HS-27A (cell line): ENCODE measurements at places on chromosomes 2 and 18.

DNA sequence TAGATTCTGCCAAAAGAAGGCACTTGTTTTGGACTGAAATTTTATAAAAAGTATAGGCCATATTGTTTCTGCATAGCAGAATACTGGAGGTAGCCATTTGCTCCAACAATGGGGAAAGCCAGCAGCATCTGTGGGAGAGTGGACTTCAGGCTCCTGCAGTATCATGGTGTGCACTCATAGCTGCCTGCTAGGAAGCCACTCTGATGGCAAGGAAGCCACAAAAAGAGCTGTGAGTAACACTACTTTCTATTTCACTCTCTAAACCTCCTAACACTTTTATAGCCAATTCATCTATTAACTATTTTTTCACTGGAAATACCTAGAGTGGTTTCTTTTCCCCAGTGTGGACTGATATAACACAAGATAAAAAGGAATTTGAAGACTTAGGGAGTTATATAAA, 144.4 kb upstream of the KCNJ3 start:
- DNase-seq: no peak

- DNase-seq: no peak
Measured at GRCh38 chr2:19435815-19436214, 77.4 kb upstream of the OSR1 start.

DNA sequence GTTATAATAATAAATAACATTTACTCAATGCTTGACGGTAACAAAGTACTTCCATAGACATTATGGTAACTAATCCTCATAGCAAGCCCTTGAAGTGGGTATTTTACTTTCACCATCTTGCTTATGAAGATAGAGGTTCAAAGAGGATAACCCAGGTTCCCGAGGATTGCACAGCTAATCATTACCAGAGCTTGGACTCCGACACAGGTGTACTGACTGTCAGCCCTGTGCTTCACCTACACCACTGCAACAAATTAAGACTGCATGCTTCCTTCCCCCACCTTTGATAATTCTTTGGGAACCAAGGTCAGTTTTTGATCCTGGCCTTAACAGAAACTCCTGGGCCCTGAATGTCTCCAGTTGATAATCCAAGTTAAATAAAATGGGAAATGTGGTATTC, 48.9 kb downstream of the FAM98A start:
- no peak for DNase-seq

- no peak for DNase-seq
Measured at GRCh38 chr2:25867396-25868003, 10.8 kb downstream of the ASXL2 start.

- no peak for DNase-seq
Measured at GRCh38 chr18:74337912-74338309, 22.3 kb downstream of the C18orf63 start.

GRCh38 chr2:112790305-112790704, 6.0 kb upstream of the IL1A start:
- DNase-seq: no peak

GRCh38 chr2:74849228-74849892, 15.4 kb downstream of the HK2 start:
- no peak for DNase-seq

DNA sequence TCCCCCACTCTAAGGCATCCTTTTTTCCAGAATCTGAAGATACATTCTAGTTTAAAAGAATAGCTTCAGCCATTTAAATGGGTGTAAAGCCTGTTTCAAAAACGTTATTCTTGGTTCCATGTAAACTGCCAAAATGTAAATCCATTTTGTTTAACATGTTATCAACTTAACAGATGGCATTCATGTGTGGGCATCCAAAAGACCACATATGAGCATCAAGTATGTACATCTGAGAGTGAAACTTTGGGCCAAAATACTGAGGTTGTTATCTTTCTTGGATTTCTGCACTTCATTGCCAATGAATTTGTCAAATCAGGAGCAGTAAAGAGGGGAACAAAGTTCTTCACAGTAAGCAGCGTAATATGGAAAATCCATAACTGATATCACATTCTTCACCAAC, 395.4 kb downstream of the ZNF804A start:
- no peak for DNase-seq

DNA sequence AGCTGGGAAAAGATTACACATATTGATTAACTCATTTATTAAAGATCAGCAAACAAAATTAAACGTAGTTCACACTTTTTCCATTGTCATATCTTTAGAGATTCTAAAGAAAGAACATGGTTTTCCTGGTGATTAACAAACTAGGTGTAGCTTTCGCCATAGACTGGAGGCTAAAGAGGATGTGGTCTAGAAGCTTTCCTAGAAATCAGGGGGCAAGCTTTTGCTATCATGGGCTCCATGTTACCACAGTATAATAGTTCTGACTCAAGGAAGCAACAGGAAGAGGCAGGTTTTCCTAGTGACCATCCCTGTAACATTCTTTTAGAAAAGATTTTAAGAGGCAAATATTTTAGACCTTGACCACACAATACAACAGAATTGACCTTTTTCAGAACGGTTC, 232.7 kb downstream of the METTL4 start:
- DNase-seq: no peak

DNA sequence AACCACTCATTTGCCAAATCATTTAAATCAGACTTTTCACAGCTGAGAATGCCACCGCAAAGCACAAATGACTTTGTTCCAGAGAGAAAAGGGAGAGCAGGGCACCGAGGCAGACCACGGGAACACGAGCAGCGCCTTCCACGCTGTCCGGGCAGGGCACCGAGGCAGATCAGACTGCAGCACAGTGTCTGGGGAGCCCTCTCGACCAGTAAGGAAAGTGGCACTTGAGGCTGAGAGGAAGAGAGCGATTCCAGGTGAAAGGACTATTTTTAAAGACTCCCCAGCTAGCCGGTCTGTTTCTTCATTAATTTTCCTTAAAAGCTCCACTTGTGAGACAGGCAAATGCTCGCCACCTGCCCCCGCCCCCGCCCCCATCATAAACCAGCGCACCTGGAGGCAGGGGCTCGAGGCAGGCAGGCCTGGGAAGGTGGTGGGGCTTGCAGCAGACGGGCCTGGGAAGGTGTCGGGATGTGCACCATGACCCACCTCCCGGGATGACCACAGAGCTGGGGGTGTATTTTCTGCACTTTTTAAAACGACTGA, 80.9 kb upstream of the CTDP1 start:
- no peak for DNase-seq

DNA sequence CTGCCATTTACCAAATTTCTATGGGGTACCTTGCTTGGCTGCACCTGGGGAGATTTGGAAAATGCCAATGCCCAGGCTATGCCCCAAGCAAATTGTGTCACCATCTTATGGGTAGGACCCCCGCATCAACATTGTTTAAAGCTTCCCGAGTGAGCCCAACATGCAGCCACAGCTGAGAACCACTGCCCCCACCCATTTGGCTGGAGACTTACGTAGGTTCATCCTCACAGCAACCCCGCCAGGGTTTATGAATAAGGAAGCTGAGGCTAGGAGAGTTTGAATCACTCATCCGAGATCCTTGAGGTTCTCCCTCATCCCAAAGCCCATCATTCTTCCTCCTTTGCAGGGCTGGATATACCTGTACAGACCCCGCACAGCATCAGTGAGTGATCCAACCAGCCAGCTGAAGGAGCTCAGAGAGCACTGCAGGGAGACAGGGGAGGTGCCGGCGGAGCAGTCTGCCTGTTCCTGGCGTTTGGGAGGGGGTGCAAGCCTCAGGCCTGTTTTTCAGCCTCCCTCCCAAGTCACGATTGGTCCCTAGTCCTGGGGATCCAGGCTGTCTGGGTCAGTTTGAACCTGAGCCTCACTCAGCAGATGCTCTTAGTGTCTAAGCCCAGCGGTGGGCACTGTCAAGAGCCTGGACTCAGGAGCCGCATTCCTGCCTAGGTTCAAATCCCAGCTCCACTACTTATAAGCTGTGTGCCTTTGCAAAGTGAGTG, 164.9 kb downstream of the SMAD7 start:
- DNase-seq: no peak

- no peak for DNase-seq
Measured at GRCh38 chr2:74507926-74508520, 528 bp upstream of the PCGF1 start.

GRCh38 chr2:100603948-100604633, 41.3 kb downstream of the PDCL3 start:
- DNase-seq: no peak

GRCh38 chr2:151150331-151151320, 111.0 kb downstream of the RBM43 start:
- no peak for DNase-seq

DNA sequence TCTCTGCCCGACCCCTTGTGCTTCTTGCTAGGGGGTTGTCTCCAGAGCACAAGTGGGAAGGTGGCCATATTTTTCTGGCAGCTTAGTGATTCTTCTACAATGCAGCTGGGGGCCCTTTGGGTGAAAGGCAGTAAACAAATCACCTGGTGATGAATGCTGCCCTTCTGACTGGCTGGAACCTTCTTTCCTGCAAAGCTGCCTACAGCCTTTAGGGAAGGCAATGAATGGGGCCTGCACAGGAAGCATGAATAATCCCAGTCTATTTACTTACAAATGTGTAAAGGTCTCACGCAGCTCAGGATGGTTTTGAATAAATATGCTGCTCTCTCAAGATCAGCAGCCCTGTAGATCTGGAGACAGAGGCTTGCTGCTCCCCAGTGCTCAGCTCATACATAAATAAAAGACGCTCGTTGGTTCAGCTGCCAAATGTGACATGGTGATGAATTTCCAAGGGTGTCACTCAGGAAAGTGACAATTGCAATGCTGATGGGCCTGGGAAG, 289.2 kb downstream of the TDRD15 start:
- DNase-seq: no peak

DNA sequence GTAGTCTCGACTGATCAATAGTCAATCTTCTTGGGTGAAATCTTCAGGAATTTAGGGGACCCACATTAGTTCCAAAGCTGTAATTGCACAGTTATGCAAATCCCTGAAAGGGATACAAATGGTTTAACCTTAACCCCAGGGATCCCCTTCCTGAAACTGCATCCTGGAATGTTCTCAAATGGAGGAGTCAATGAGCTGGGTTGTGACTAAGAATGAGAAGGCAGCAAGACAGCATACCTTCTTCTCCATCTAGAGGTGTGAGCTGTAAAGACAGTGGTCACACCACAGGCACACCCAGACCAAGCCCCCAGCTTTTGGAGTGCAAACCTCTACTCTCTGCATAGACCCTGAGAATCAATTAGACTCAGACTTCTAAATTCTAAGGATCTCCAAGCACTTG, 164.7 kb upstream of the MEIS1 start:
- DNase-seq: no peak

GRCh38 chr18:70334728-70335329, 46.0 kb downstream of the SOCS6 start:
- no peak for DNase-seq

DNA sequence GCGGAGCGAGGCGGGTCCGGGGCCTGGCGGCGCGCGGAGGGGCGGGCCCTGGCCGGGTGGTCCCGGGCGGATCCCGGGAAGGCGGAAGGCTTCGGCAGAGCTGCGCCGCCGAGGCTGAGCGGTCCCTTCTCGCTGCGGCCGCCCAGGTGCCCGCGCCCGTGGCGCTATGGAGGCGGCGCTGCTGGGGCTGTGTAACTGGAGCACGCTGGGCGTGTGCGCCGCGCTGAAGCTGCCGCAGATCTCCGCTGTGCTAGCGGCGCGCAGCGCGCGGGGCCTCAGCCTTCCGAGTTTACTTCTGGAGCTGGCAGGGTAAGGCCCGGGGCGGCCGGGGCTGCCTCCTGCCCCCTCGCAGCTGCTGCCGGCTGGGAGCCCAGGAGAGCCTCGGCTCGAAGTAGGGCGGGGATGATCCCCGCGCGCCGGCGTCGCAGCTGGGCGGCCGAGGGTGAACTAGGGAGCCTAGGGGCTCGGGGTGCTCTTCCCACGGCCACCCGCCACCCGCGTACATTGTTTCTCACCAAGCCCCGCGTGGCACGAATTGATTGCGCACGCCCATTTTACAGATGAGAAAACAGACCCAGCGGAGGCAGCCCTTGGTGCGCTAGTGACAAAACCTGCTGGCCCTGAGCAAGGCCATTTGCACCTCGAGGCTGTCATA, at the start of gene SLC66A3:
Gene SLC66A3, plus strand, starts transcription at position 87 of the 655 bp plus-strand sequence. Its CDS starts 80 bp downstream, at position 167.
- peak; percentile 74 for DNase-seq

GRCh38 chr2:3631161-3631850, 26.7 kb upstream of the ALLC start:
- no peak for DNase-seq

- DNase-seq: no peak
Measured at GRCh38 chr2:222862909-222863544, 2.2 kb downstream of the ACSL3 start.

DNA sequence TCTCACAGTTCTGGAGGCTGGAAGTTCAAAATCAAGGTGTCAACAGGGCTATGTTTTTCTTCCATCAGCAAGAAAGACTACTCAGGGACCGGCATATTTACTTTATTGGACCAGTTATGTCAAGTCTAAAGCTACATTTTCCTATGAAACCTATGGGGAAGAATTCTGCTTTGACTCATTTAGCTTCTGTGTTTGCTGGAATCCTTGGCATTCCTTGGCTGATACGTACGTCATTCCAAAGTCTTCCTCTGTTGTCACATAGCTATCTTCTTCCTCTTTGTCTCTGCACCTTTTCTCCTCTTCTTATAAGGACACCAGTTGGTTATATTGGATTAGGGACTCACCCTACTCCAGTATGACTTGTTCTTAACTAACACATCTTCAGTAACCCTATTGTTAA, 137.4 kb upstream of the FBXO11 start:
- DNase-seq: peak; percentile 9

DNA sequence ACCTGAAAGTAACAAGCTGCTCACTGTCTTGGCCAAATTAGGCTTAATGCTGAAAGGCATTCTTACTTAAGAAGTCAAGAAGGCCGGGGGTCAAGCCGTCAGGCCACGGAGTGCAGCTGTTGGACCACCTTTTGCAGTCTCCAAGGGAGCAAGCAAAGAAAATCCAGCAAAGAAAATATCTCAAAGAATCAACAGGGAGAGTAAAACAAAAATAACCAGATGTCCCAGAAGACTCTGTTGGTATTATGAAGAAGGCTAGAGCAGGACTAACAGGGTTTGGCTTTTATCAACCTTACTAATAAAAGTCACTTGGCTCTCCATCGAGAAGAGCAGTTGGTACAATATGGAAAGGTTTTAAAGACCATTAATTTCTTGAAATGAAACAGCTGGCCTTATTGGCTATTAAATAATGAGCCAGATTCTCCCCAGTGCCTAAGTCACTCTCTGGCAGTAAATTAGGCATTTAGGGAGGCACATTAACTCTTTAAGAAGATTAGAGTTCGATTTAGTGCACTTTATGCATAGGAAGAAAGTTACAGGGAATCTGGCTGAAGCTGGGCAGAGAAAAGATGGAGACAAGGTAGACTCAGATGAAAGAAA, 110.8 kb upstream of the NRP2 start:
- no peak for DNase-seq

DNA sequence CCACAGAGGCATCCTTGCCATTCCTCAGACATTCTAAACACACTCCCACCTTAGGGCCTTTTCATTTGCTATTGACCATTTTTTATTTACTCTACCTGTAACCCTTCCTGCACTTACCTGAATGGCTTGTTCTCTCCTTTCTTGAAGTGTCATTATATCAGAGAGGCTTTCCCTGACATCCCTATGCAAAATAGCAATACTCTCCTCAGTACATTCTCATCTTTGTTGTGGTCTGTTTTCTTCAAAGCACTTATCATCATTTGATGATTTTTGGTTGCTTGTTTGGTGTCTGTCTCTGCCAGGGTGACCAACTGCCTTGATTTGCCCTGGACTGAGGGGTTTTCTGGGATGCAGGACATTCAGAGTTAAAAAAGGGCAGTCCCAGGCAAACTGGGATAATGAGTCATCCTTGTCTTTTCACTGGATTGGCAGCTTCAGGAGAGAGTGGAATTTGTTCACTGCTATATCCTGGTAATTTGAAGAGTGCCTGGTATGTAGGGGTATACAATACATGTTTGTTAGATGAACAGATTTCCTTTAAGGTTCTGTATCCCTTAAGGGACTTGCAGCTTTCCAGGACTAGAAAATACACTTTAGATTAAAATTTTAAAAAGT, 102.4 kb downstream of the BABAM2 start:
- peak; percentile 49 for DNase-seq
